ENCODE measurements at places on chromosomes 2 and 18.

DNA sequence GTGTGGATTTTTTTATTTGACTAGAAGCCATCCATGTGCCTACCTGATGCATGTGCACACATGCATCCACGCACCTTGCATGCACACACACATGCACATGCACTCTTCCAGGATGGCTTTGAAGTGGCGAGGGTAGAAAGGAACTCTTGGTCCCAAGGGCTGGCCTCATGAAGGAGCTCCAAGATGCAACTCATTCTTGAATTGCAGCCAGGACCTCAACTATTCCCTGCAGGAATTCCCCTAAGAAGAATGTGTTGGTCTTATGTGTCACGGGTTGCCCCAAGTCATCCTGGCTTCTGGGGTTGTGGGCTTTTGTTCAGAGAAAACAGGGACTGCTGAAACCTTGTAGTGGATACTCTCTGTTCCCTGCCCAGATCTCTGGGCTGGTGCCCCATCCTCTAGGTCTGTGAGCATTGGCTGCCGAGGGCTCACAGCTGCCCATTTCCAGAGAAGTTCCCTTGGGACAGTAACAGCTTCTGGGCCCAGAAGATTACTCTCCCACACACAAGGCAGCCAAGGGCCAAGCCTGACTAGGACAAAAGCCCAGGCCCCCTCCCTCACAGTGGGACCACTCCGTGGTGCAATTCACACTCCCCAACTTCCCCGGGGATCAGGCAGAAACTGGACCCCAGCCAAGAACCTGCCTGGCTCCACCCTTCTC, 137.6 kb downstream of the COPS8 start:
- no peak for DNase-seq

DNA sequence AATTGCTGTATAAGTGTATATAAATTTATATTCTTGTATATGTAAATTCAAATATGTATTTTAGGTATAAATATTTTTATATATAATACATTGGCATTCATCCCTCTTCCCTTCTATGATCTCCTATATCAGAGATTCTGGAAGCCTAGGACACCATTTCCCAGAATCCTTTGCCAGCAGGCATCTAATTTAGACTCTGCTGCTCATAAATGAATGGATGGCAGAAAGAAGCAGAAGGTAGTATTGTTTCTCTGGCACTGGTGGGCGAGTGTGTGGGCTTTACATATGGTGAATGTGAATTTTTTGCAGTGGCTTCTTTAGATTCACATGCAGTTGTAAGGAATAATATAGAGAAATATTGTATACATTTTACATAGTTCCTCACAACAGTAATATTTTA, 215.2 kb upstream of the THSD7B start:
- no peak for DNase-seq

- no peak for DNase-seq
These were observed 406.1 kb upstream of the SOX11 start for GRCh38 chr2:5285872-5286769.

DNA sequence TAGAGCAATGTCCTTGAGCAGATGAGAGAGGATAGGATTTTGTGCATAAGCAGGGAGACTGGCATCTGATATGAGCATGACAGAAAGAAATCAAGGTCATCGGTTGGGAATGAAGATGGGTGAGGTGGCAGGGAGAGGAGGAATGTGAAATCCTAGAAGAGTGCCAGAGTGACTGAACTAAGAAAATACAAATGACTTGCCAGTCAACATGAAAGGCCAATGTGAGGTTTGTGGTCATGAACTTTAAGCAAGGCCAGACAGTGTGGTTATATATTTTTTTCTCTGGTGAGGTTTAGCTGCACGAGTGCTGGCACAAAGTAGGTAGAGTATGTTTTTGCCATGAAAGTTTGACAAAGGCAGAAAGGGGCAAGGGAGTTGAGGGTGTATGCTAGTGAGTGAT, 21.2 kb downstream of the QPCT start:
- no peak for DNase-seq

DNA sequence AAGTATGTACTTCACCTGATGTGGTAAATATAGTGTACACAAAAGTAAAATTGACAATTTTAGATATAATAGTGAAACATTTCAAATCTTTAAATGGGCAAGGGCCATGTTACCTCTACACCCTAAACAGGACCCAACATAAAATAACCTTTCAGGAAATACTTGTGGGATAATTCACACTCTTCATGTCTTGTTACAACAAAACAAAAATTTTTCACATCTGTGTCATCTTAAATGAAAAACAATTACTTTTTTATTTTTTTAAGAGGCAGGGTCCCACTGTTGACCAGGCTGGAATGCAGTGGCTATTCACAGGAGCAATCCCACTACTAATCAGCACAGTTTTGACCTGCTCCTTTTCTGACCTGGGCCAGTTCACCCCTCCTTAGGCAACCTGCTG, 42.1 kb downstream of the SRBD1 start:
- no peak for DNase-seq

- no peak for DNase-seq
These were observed 117.2 kb downstream of the CTNNA2 start for GRCh38 chr2:79630060-79630459.

GRCh38 chr2:85651097-85651496, 16.9 kb downstream of the SFTPB start:
- no peak for DNase-seq

All from cerebellar nuclear complex (tissue), 1 donor.